Activated naive CD4-positive, alpha-beta T cell (primary cell): ENCODE measurements at places on chromosomes 16 and 17.

DNA sequence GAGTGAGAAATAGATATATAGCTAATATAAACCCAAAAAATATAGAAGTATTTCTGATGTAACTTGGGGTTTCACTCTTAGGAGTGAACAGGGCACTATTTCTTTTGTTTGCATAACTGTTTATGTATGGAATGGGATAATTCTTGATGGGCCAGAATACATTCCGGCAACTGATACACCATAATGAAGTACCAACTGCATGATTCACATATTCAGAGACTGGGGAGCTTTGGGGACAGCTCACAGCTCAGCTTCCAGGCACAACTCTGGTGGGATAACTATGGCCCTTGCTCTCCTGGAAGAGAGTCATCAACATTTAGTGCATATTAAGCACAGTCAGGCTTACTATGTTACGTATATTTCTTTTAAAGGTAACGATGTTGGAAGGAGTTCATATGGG, 42.1 kb upstream of the ADCY7 start:
- no peak for DNase-seq

GRCh38 chr17:44320066-44320465, 4.6 kb downstream of the SLC25A39 start:
- DNase-seq: no peak

- no peak for DNase-seq
Observed at GRCh38 chr17:49447628-49448302, 33.1 kb upstream of the PHB1 start.

DNA sequence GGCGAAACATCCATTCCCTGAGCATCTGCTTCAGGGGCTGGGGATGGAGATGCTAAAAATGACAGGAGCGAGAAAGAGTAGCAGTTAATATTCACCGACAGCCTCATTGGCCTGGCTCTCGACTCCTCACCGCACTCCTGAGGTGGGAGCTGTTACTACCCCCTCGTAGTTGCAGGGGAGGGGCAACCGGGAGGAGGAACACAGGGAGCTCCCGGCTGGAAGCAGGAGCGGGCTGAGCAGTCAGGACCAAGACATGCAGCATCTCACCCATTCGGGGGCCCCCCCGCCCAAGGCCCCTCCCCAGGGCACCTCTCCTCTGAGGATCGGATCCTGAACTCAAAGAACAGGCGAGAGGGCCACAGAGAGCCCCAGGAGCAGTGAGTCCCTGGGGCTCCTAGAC, 4.5 kb upstream of the ACSF3 start:
- DNase-seq: no peak

GRCh38 chr17:14737984-14738651, 437.2 kb downstream of the HS3ST3B1 start:
- no peak for DNase-seq

GRCh38 chr16:27430923-27431484, 29.0 kb downstream of the IL21R start:
- no peak for DNase-seq

- DNase-seq: no peak
Observed at GRCh38 chr17:41446806-41447205, 6.0 kb upstream of the KRT38 start.

DNA sequence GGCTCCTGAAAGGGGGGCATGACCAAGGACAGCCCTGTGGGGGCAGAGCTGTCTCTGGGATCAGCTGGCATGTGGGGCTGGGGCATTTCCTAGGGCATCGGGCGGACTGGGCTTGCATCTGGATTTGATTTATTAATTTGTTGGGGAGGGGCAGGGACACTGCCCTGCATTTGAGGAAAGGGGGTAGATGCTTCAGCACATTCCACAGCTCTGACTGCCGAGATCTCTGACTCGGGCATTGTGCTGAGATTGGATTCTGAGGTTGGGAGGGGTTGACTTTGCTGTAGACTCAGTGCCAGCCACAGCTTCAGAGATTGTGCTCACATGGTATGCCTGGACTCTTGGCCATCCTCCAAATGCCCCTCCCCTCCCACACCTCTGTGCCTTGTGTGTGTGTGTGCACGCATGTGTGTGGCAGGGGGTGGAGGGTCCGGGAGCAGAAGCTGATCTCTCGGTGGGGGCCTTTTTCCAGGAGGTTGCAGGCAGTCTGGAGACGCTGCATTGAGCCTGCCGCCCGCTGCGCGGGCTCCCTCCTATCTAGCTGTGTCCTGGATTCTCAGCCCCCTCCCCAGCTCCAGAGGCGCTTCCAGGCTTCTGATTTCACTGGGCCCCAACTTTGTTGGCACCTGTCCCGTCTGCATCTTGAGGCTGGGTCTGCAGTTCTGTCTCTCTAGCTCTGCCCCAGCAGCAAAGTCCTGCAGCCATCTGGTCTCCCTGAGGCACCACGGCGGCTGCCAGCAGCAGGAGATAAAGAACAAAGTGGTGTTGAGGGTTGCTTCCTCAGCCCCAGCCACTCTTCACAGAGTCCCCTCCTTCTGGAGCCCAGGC, 14.9 kb downstream of the IGFBP4 start:
- no peak for DNase-seq

DNA sequence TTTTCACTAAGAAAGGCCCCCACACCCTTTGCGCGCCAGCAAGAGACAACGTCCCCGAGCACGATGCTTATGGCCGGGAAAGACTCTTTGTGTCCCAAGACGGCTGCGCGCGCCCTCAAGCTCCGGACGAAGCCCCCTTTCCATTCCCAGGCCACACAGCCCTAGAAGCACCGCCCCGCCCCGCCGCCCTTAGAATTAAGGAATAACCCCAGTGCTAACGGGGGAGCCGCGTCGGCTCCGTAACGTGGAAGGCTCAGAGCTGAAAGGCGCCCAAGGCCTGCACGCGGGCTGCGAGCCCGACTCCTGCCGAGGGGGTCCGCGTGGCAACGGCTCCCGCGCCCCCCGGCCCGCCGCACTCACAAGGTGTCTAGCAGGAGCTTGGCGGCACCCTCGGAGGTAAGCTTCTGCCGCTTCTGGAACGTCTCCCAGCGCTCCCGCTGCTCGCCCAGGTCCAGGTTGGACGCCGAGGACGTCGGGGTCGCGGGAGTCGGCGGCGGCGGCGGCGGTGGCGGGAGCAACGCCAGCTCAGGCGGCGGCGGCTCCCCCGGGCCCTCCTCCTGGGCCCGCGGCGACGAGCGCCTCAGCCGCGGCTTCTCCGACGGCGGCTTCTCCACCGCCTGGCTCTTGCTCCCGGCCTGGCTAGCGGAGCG, 477 bp downstream of the CENPV start:
- DNase-seq: peak; percentile 25

GRCh38 chr17:64774888-64775540, 112.9 kb upstream of the SMURF2 start:
- DNase-seq: no peak

- DNase-seq: no peak
Observed at GRCh38 chr17:82940226-82941020, 100.6 kb upstream of the ZNF750 start.

GRCh38 chr16:8855972-8856371, 12.8 kb downstream of the CARHSP1 start:
- no peak for DNase-seq

DNA sequence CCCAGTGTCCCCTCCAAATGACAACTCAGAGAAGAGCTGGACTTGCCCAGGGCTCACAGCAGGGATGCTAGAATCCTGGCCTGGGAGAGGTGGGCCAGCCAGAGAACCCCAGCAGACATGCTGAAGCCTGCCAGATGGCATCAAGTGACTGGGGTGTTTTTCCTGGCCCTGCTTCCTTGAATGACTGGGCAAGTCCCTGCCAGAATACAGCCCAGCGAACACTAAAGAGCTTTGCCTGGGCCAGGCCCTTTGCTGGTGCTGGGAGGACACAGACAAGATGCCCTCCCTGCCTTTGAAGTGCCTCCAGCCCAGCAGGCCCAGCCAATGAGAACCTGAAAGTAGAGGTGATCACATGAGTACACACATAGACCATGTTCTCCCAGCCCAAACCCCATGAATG, 11.5 kb downstream of the ZNF319 start:
- DNase-seq: no peak

DNA sequence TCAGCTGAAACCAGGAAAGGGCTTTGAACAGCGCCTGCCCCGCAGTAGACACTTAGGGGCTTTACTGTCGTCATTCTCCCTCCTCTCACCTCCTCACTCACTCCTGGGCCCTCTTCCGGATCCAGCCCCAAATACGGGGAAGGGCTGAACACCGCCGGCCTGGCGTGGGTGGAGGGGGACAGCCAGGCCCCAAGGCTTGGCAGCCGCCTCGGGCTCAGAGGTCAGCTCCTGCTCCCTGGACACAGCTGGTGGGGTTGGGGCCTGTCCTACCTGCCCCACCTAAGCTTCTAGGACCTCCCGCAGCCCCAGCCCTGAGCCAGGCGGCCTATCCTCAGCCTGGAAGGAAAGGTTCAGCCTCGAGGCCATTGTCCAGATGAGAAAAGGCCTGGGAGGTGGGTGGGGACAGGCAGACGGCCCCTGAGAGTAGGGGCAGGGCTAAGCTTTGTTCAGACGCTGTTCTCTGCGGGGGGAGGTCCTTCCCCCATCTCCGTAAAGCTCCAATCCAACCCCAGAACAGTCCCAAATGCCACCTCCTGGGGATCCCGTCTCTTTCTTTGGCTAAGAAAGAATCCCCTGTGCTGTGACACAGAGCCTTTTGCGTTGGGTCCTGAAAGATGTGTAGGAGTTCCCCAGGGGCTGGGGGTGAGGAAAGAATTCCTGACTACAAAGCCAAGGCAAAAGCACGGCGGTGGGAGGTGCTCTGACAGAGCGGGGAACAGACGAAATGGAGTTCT, 881 bp upstream of the LLGL1 start:
- DNase-seq: no peak

GRCh38 chr16:80806927-80807340, 2.5 kb upstream of the CDYL2 start:
- no peak for DNase-seq

GRCh38 chr16:56744996-56745640, 15.2 kb downstream of the NUP93 start:
- DNase-seq: no peak

DNA sequence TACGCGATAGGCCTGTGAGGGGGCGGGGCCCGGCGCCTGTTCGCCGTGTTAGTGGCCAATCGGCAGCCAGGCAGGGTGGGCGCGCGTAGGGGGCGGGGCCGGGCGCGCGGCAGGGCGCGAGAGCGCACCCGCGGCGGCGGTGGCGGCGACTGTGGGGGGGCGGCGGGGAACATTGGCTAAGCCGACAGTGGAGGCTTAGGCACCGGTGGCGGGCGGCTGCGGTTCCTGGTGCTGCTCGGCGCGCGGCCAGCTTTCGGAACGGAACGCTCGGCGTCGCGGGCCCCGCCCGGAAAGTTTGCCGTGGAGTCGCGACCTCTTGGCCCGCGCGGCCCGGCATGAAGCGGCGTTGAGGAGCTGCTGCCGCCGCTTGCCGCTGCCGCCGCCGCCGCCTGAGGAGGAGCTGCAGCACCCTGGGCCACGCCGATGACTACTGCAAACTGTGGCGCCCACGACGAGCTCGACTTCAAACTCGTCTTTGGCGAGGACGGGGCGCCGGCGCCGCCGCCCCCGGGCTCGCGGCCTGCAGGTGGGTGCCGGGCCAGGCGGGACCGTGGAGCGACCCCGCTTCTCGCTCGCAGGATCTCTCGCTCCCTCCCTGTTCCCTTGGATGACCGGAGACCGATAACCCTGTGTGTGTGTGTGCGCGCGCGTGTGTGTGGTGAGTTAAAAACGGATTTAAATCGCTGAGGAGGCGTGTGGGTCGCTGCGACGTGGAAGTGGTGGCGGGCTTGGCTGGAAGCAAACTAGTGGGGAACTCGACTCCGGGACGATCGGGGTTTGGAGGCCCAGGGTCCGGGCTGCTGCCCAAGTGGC, at the start of gene NFATC3:
NFATC3 (plus strand) TSS at position 112 of the 813 bp plus-strand sequence; CDS start at position 424, 312 bp downstream.
- DNase-seq: peak; percentile 99

DNA sequence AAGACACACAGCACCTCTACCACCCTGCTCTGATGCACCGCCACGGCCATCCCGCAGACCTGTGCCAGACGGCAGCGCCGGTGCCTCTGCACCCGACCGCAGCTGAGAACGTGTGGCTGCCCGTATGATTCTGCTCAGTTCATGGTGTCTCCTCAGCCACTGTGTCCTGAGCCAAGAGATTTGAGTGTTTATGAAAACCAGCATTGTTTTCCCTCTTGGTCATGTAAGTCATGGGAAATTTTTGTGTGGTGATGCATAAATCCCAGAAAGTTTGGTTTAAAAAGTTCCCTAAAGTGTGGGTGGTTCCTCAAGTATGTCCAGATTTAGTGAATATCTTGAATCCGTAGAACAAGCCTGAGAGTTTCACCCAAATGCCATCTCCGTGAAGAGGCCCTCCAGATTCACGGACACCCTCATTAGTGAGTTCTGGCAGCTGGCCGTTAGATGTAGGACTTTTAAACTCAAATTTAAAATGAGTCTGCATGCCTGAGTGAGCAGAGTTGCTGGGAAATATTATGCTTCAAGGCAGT, 57.6 kb downstream of the CDRT4 start:
- no peak for DNase-seq

- DNase-seq: no peak
Observed at GRCh38 chr16:30774367-30775130, 12.4 kb downstream of the RNF40 start.

GRCh38 chr16:21186326-21186691, 25.1 kb downstream of the ZP2 start:
- no peak for DNase-seq

- no peak for DNase-seq
Observed at GRCh38 chr17:46979147-46979863, at the start of gene RPRML. RPRML (minus strand) TSS chr17:46979253; CDS start chr17:46979007, 246 bp downstream.

DNA sequence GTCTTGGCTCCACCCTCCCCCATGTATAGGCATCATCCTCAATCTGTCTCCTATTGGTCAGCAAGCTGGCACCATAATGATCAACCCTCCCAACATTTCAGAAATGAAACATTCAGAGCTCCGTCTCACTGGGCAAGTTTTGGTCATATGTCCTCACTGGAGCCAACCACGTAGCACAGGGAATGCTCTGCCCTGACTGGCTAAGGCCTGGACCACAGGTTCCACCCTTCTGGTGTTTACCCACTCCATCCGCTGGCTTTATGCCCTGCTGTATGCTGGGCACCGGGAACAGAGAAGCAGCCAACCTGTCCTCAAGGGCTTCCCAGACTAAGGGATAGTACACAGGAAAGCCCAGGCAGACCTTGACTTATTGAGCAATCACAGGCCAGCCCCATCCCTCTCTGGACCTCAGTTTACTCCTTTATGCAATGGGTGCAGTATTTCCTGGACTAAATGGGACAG, 20.5 kb downstream of the MYO15A start:
- no peak for DNase-seq

GRCh38 chr17:61479493-61480413, 27.5 kb downstream of the TBX4 start:
- no peak for DNase-seq
